Fibroblast of skin of left quadriceps (primary cell): ENCODE measurements at places on chromosomes 7 and 10.

DNA sequence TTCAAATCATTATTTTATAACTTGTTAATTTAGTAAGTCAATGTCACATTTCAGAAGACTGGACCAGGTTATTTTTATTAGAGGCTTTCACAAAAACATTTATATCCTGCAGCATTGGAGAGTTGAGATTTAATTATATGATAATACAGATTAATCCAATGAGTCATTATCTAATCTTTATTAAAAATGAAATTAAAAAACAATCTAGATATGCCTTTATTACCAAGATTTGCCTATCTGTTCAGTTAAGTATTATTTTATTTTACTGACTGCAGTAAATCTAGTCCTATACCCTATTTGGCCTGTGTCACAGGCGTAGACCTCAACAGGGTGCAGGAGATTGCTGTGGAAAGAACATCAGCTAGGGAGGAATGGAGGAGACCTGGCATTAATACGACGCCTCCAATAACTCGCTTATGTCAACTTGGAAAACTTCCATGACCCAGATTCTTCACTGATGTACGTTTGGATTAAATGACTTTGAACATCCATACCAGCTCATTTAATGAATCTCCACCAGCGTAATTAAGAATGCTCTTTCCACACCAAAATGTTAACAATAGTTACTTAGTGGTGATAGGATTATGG, 18.2 kb downstream of the PAXIP1 start:
- no peak for DNase-seq

DNA sequence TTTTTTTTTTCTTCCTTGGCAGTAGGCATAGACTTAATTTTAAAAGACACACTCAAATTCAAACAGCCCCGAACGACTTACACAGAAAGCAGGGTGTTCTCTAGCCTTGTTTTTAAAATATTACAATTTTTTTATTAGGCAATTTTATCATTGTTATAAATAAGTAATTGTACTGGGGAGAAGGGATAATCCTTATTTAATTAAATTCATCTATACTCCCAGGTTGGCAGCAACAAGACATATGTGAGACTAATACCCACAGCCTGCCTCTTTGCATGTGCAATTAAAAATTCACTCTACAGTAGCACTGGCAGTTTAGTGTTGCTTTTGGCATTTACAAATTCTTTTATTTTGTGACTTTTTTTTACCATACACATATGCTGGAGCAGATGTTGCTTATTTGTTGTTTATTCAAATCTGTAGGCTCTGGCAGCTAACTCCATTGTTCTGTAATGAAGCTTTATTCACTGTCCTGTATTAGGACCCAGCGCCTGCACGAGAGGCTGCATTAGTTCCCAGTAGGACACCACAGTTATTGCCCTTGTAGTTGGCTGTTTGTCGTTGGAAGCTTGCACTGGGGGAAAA, 84.9 kb upstream of the PPP1R17 start:
- no peak for DNase-seq

GRCh38 chr10:35307297-35307696, 29.0 kb upstream of the CCNY start:
- DNase-seq: no peak

DNA sequence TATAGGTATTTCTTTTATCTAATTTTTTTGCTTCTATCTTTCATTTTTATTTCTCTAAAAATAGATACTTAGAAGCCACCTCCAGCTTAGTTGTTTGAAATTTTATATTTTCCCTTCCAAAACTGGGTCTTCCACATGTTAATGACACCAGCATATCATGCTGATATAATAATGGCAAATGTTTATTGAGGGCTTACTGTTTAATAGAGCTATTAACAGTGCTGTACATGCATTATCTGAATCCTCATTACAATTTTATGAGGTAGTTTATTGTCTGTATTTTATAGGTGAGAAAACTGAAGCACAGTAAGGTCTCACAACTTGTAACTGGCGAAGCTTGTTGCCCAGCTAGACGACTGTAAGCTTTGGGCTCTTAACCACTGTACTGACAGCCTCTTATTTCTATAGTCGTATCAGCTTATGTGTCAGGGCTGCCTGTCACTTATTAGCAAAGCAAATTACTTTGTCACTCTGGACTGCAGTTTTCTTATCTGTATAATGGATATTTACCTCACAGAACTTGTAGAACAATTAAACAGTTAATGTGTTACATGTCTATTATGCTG, 51.2 kb downstream of the ANKIB1 start:
- DNase-seq: no peak

DNA sequence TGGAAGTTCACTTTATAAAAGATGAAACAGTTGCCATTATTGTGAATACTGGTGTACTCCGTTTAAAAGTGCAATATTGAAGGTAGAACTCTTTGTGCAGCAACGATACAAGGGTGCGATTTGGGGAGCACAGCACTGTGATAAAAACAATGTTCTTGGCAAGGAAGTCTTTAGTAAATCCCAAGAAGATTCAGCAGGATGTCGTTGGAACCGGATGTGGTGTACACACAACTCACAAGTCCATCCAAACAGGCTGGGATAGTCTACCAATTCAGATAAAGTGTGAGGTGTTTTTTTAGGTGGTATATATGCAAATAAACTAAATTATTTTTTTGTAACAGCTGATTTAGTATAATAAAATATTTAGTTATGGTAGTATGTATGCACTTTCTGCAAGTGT, 46.7 kb downstream of the ZNF777 start:
- no peak for DNase-seq

DNA sequence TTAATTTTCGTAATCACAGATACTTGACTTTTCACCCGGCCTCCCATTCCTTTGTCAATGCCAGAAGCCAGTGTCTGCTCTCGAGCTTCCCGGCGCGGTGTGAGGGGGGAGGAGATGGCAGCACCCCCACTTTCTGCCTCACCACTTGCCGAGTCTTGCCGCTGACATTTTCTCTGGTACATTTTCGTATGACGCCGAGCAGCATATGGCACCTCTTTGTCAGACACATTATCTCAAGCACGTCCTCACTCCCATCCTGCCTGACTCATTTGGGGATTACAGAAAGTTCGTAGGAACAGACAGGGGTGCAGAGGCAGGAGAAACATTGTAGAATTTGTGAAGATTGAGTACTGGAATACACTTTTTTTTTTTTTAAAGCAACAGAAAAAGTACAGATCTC, 60.8 kb upstream of the SORCS3 start:
- DNase-seq: peak; percentile 9

DNA sequence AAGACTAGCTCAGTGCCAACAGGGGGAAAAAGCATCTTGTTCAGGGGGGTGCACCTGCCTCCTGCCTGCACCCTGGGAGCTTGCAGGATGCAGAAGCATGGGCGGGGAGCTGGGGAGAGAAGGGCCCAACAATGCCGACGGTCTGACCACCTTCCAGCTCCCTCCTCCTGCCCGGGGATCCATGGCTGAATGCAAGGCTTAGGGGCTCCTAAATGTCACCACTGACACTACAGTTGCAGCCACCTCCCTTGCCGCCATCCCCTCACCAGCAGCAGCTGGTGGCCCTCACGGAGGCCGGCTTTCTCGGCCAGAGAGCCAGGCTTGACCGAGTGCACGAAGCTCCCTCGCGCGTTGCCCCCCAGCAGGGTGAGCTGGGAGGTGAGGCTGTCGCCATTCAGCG, 78.8 kb upstream of the GNA12 start:
- DNase-seq: no peak

DNA sequence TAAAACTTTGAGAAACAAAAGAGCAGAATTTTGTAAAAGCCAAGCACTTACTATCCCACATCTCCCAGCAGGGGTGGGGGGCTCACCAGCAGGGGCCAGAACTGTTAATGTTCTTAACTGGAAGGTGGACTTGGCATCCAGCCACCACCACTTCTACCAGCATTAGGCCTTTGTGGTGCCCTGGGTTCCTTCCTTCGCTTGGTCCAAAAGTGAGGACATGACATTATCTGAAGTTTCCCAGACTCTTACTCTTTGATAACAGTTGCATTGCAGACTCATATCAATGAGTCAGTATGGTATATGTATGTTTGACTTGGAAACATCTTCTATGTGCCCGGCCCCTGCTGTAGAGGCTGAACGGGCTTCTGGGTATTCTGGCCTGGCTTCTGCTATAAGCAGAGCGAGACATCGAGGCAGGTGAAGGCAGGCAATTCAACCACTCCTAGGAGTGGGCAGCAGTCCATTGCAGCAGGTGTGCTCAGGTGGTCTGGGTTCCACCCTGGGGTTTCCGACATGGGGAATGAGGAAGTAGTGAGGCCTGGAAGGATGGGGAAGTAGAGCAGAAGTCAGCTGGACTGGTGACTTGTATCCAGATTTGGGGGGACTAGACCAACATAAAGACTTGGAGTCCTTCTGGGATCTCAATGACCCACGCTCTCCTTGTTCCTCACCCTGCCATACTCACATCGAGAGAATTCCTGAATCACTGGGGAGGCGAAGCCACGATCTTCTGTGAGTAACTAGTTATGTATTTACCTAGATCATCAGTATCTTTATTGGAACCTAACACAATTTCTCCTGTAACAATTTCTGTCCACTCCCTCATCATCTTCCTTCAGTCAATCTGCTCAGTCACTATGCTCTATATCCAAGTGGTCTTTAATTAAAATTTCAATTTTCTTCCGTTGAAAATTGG, 4.1 kb downstream of the ZNF777 start:
- no peak for DNase-seq

DNA sequence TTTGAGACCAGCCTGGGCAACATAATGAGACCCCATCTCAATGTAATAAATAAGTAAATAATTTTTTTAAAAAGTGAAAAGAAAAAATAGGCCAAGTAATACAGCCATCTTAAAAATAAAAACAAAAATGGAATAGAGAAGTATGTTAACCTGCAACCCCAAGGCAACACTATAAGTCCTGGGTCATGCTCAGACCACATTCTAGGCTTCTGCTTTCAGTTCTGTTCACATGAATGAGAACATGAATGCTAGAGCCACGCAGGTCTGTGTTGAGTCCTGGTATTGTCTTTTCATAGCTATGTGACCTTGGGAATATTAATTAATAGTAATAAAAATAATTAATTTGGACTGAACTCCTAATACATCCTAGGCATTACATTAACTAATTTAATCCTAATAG, 284.0 kb downstream of the AUTS2 start:
- DNase-seq: no peak

GRCh38 chr10:5090551-5090950, 3.7 kb upstream of the AKR1C3 start:
- no peak for DNase-seq

DNA sequence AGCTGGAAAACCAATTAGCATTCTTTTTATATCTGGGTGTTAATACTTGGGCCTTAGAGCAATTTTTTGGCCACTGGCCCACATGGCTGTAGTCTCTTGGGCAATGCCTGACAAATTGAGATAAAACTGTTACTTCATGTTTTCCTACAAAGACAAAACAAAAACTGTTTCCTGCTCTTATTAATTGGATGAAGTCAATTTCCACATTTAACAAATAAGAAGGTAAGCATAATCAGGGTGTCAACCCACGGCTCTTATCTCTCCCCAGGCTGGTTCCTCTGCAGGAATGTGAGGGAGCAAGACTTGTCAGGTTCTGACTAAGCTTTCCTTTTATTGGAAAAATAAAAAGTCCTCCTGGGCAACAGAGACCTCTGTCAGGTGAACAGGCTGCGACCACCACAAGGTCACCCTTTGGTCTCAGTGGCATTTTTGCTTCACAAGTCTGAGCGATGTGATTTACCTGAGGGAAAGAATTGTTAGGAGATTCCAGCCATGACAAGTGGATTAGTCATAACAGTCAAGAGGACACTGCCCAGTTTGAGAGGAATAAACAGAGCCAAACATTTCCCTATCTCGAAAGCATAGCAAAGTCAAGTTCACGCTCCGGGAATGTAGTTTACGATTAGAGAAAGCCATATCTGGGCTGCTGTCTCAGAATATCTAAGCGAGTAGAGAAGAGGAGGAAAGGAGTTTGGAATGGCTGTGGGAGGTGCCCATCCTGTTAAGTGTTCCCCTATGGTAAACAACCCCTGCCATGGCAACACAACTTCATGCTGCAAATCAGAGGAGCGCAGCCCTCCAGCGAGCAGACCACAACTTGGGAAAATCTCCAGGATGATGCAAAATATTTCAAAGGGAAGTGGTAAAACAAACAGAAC, 144.4 kb downstream of the TES start:
- peak; percentile 86 for DNase-seq

DNA sequence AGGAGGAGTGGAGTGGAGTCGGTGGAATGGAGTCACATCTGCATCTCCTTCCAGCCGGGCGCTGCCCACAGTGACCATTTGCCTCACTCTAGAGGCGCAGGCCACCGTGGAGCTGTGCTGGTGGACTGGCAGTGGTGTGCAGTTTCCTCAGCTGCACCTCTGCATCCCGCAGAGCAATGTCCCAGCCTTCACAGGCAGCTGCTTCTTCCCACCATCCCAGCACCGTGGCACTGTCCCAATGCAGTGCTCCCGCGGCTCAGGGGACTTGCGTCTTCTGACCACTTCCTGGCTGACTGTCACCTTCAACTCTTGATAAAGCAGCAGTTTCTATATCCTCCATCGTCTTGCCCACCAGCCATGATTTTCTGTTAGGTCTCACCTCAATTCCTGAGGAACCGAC, 90.3 kb upstream of the SFMBT2 start:
- DNase-seq: no peak

DNA sequence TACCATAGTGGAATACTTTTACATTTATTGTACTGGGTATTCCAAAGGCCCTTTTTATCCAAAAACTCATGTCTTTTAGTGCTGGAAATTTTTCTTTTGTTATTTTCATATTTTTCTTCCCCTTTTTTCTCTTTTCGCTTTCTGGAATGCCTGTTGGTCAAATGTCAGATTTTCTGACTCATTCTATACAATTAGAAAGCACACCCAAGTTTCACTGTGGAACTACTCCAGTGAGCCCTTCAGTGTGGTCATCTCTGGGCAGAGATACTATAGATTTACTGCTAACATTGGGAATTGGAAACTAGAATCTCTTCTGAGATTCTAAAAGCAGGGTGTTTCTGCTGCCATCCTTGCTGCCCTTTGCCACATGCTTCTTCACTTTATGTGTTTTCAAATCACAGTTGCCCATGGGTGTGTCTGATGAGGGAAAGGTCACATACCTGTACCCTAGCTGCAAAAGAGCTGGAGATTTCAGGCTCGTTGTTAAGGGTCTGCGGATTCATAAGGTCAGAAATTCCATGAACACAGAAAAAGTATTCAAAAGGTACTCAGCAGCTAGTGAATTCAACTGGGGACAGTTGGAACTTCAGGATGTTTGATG, 5.6 kb upstream of the WASL start:
- no peak for DNase-seq

GRCh38 chr10:33227489-33227888, 107.0 kb downstream of the NRP1 start:
- DNase-seq: no peak

- peak; percentile 11 for DNase-seq
These were observed 165.6 kb upstream of the KMT2E start for GRCh38 chr7:104848138-104848990.

DNA sequence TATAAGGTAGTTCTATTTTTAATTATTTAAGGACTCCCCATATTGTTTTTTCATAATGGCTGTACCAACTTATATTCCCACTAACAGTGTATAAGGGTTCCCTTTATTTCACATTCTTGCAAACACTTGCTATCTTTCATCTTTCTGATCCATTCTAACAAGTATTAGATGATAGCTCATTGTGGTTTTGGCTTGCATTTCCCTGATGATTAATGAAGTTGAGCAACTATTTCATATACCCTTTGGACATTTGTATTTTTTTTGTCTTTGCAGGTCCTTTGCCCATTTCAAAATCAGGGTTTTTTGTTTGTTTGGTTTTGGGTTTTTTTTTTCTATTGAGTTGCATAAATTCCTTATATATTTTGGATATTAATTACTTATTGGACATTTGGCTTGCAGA, 107.2 kb downstream of the EPC1 start:
- peak; percentile 56 for DNase-seq
